Stimulated activated CD8-positive, alpha-beta memory T cell treated with anti-CD3 and anti-CD28 coated beads, Interleukin-7, amount 100 ng/mL, for 4 hours (primary cell): ENCODE measurements at places on chromosomes 6 and 20.

DNA sequence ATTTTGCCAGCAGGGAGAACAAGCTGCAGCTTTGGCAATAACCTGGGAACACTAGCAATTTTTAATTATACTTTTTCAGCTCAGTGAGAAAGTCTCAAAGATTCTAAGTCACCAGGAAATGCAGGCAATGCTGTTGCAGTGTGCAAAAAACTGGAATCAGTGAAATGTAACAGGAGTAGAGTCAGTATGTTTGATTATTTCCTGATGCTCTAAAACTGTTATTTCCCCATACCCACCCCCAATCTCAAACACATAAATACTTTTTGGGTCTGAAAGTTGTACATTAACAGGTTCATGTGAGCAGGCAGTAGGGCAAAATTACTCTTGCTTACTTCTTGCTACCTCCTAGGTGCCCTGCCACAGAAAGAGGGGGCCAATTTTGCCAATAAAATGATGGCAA lies 65.4 kb upstream of the BEND6 start:
- DNase-seq: no peak

- DNase-seq: peak; percentile 80
Measured at GRCh38 chr6:157323255-157323965, at the start of gene TMEM242. TMEM242 (minus strand) TSS chr6:157323519; CDS start chr6:157323499, 20 bp downstream.

GRCh38 chr6:103367212-103367611 lies 1492.5 kb downstream of the HACE1 start:
- no peak for DNase-seq

DNA sequence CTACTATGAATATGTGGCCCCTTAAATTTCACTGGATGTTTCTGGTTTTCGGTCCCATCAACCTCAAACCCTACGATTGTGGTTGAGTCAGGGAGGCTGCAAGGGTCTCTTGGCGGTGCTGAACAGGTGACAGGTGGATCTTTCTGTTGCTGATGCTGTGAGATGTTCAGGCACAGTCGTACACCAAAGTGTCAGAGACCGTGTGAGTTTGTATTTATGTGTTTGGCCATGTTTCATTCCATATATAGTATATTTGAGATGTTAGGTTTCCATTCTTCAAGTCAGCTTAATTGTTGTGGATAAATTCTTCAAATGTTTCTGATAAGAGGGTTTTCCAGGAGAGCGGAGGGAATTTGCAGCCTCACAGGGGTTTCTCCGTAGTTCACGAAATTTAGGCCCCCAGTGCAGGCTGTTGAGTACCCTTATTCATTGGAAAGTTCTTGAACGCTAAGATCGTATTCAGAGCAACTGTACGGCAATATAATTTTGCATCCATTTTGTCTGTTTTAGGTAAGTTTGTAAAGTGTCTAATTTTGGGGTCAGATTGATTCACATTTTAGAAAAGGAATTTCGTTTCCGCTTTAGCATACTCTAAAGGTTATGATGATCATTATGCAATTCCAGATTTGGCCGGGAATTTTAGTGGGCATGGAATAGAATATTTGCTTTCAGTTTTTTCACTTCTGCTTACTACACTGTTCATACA lies 1.2 kb downstream of the TAB2 start:
- DNase-seq: no peak

DNA sequence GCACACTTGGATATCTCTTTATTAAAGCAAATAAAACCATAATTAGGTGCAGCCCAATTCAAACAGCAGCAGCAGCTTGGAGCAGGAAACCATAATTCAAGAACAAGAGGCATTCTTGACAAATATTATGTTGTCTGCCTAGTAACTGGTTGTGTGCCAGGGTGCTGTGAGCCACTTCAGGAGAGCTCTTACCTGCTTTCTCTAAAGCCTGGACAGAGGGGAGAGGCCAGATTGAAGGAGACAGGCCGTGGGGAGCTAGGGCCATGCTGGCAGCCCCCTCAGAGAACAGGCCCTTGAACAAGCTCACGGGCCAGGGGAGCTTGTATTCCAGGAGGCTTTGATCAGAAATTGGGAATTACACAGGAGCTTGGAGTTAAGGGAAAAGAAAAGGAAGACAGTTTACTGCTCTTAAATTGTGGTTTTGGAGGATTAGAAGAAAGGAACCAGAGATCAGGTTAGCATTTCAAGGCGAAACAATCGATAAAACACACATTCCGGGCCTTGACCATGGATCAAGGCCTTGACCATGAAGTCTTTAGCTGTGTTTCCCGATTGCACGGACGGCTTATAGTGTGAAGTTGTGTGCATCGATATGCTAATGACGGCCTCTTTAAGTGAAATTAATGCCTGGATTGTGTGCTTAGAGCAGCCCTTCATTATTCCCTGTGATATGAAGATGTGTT lies 69.8 kb upstream of the NKX2-2 start:
- no peak for DNase-seq

DNA sequence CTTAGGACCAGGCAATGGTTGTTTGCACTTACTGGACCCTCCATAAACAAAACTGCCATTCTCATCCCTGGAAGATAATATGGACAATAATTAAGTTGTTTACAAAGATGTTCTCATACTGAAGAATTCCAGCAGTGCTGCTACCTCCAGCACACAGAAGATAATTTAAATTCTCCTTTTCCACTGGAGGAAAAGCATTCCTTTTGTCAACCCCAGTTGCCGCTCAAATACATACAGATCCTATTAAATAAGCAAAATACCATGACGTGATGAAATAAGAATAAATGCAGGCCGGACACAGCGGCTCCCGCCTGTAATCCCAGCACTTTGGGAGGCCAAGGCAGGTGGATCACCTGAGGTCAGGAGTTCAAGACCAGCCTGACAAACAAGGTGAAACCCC lies 54.5 kb upstream of the IPCEF1 start:
- no peak for DNase-seq

- DNase-seq: no peak
Measured at GRCh38 chr6:21003780-21004541, 469.7 kb downstream of the CDKAL1 start.

- no peak for DNase-seq
Measured at GRCh38 chr6:140434761-140435160, 1060.3 kb upstream of the CITED2 start.

GRCh38 chr20:34175079-34175478 lies 63.0 kb upstream of the EIF2S2 start:
- DNase-seq: no peak

- DNase-seq: no peak
Measured at GRCh38 chr6:83884523-83884922, 25.0 kb downstream of the CYB5R4 start.

DNA sequence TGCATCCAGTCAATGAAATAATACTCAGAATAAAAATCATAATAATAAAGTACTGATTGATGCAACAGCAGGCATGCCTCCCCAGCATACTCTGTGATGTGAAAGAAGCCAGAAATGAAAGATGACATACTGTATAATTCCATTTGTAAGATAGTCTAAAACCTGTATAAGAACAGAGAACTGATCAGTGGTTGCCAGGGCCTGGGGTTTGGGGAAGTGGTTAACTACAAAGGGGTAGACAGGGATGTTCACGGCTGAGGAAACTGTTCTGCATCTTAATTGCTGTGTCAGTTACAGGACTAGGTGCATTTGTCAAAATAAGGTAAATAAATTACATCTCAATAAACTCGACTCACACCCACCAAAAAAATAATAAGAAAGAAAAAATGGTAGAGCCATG lies 81.3 kb upstream of the BMP2 start:
- no peak for DNase-seq

DNA sequence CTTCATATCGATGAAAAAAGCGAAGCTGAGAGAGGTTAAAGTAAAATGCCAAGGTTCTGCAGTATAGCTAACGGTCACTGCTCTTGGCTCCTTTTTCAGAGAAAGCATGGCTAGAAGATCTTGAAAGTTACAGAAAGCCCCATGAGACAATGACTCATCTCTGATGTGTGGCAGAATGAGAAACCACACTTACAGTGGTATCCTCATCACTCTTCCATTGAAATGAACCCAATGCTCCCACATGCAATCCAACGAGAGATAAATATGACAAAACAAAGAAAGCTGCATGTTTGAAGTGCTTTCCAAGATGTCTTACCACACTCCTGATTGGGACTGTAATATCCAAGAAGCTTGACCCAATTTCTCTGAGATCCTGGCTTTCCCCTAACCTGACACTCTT lies 694.9 kb downstream of the PRKN start:
- DNase-seq: no peak

GRCh38 chr6:148332088-148332487 lies 10.6 kb upstream of the SASH1 start:
- DNase-seq: no peak

DNA sequence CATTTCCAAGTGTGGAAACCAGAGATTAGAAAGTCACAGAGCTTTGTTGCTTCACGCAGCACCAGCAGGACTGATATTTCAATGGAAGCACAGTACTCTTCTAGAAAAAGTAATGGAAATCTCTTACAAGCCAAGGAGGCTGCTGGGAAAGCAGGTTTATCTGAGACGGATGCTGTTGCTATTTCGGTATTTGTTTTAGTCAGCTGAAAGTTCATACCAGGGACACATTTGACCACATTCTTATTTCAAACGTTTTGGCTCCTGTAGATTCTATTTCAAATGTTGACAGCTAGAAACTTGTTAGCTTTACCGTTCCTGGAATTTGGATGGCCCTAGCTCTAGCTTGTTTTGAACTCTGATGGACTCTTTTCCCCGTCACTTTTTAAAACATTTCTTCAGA lies 3.7 kb upstream of the TMEM242 start:
- DNase-seq: no peak

DNA sequence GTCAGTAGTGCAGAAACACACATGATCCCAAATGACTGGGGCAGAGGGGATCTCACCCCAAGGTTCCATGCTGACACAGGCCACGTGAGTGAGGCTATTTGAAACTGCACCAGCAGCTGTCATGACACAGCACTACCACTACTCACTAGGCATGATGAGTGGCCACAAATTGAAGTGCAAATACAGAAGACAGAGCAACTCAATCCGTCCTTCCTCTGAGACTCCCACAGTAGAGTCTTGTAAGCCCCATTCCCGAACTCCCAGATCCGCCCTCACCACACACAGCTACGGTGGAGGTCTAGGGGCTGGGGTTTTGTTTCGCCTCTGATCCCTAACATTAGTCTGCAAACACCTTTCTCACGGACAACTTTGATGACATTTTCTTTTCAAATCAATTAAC lies 113.3 kb upstream of the NUP153 start:
- no peak for DNase-seq

- no peak for DNase-seq
Measured at GRCh38 chr6:83169511-83169910, 23.6 kb downstream of the PGM3 start.

- DNase-seq: no peak
Measured at GRCh38 chr20:60254901-60255411, 296.7 kb downstream of the CDH26 start.

DNA sequence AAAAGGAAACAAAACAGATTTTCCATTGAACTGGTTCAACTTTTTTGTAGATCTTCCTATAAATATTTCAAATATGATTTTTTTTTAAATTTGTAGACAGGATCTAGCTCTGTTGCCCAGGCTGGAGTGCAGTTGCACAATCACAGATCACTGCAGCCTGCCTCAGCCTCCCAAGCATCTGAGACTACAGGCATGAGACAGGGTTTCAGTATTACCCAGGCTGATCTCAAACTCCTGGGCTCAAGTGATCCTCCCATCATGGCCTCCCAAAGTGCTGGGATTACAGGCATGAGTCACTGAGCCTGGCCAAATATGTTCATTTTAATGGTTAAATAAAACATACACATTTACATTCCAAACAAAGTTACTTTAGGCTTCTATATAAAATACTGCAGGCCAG lies 33.6 kb downstream of the SAMHD1 start:
- no peak for DNase-seq

DNA sequence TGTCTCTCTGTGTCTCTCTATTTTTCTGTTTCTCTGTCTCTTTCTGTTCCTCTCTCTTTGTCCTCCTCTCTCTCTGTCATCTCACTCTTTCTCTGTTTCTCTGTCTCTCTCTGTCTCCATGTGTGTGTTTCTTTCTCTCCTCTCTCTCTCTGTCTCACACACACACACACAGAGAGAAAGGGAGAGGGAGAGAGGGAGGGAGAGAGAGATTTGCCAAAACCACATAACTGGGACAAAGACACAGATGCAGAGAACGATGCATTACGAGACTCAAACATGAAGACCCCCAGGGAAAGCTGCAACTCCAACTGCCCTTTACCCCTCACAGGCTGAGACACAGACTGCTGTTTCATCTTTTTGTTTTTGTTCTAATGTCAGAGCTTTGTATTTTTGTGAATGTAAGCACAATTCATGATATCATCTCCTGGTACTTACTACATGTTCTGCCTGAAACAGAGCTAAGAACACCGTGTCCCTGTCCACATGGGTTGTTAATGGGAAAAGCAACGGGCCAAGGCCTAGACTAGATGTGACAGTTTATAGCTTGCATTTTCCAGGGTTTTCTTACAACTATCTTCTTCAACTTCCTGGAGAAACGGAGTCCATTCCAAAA lies 177.1 kb upstream of the ARID1B start:
- DNase-seq: no peak

DNA sequence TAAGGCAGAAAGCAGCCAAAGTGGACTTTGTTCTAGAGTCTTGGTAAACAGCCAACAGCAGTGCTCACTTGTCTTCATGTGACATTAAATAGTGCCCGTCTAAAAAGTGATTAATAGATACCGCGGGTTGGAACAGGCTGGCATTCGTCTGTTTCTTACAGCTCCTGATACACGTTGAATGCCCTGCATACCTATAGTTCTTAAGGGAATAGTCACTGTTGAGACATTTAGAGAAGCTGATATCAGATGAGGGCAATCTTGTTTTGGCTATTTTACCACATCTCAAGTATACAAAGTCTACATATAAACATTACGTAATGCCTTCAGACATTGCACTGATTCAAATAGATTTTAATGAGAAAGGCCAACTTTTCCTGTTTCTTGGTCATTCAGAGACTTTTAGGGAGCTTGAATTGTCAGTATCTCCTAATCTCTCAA lies 374.9 kb upstream of the FLRT3 start:
- DNase-seq: no peak

- no peak for DNase-seq
Measured at GRCh38 chr6:1070085-1070521, 241.8 kb upstream of the FOXQ1 start.

- DNase-seq: no peak
Measured at GRCh38 chr6:56660381-56660730, 17.7 kb upstream of the DST start.

- no peak for DNase-seq
Measured at GRCh38 chr6:33160728-33161344, 31.4 kb downstream of the COL11A2 start.

- DNase-seq: no peak
Measured at GRCh38 chr6:90233213-90233612, 63.4 kb downstream of the BACH2 start.
